Activated CD8-positive, alpha-beta T cell treated with anti-CD3 and anti-CD28 coated beads, Interleukin-2, amount 10 ng/mL, durations not matched to agents 7 days and 5 days (primary cell): ENCODE measurements at places on chromosomes 7 and 10. TPM values are rescaled to one million over a fixed set of nuclear protein-coding genes. Genes with fewer than 3 reads are reported as not detected.
A peak's percentile ranks its signal among the peaks of the same experiment; 100 is the strongest.

- peak; percentile 6 for DNase-seq
Measured at GRCh38 chr10:78502210-78502936, 468.7 kb downstream of the RPS24 start.

TMEM248 gene
- total RNA-seq: 91.4 TPM

- DNase-seq: peak; percentile 56
Measured at GRCh38 chr10:7819121-7819460, 786 bp downstream of the TAF3 start.

- peak; percentile 74 for DNase-seq
Measured at GRCh38 chr7:129780257-129780973, 168.9 kb downstream of the NRF1 start.

NUTM2D gene
- 1.6 TPM for total RNA-seq

- no peak for DNase-seq
Measured at GRCh38 chr7:50801907-50802306, 19.2 kb upstream of the GRB10 start.
